Memory B cell (primary cell): ENCODE measurements at places on chromosomes 1 and 21.

DNA sequence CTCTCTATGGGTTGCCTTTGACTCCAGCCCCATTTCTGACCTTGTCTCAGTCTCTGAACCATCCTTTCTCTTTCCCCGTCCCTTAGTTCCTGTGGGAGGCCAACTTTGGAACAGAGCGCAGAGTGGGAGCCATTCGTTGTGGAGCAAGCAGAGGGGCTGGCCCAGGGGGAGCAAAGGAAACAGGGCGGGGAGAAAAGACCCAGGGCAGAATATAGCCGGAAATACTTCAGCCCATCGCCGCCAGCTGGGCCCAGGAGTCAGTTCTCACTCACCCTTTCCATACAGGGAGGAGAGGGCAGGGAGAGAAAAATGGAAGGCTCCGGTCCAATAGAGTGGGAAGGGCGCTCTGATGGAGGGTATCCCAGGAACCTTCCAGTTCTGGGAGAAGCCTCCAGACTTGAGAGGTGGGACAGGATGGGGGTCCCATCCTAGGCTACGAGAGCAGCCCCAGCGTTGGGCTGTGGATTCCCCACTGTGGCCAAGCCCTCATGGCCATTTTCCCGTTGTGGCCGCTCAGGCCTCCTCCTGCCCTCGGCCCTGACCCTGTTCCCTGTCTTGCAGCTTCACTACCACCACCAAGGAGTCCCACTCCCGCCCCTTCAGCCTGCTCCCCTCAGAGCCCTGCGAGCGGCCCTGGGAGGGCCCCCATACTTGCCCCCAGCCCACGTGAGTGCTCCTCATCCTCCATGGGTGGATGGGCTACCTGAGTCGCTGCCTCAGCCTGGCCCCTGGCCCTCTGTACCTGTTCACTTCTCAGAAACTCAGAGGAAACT, 10.9 kb downstream of the PEAR1 start:
- peaks cover 21% of the 10 kb centered on the region for H3K27me3 ChIP-seq
- no peak for DNase-seq
- no peak overlapping the region for H3K4me3 ChIP-seq
- no peak overlapping the region for H3K27ac ChIP-seq
- no peaks in the 10 kb centered on the region for H3K36me3 ChIP-seq

GRCh38 chr1:115980998-115981993, 5.0 kb downstream of the SLC22A15 start:
- peaks cover 32% of the 10 kb centered on the region for H3K4me1 ChIP-seq
- DNase-seq, result peak; percentile 50
- H3K4me3 ChIP-seq, result no peak overlapping the region
- peaks cover 4% of the 10 kb centered on the region for H3K36me3 ChIP-seq
- H3K27me3 ChIP-seq, result no peaks in the 10 kb centered on the region

DNA sequence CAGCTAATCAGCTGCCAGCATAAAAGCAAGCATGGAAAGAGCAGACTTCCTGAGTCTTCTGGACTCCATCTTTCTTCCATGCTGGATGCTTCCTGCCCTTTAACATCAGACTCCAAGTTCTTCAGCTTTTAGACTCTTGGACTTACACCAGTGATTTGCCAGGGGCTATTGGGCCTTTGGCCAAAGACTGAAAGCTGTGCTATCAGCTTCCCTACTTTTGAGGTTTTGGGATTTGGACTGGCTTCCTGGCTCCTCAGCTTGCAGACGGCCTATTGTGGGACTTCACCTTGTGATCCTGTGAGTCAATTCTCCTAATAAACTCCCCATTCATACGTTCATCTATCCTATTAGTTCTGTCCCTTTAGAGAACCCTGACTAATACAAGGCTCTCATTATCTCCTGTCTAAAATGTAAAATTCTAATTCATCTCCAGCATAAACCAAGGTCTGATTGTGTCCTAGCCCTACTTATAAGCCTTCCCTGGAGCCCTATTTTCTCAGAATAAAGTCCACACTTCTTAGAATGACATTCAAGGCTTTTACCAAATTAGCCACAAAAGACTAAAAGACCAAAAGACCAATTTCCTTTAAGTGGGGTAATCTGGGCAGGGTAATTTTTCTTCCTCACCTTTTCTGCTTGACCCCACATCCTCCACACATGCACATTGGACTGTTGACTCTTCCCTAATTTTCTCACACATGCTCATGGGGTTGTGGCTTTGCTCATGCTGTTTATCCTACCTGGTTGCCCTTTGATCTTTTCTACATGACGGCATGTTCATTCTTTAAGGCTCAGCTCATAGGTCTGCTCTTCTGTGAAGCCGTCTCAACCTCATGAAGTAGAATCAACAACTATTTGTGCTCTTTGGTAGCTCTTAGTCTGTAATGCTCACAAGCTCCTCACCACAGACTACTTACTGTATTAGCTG, 18.1 kb upstream of the ENAH start:
- no peak overlapping the region for H3K4me3 ChIP-seq
- peaks cover 5% of the 10 kb centered on the region for H3K4me1 ChIP-seq
- DNase-seq, result no peak
- H3K36me3 ChIP-seq, result no peaks in the 10 kb centered on the region

DNA sequence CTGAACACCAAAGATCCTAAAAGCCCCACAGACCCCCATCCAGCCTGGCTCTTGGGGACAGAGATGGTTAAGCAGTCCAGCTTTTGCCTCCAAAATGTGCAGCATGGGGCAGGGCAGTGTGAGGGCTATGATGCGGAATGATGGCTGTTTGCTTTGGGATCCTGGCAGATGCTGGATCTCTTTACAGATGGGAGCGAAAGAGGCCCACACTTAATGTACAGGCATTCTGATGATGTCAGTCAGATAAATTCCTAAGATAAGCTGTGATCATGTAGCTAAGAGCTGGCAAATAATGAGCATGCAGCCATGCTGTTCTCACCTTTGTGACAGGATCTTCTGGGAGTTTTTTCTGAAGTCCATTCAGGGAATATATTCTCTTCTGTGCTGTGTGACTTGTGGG, 17.6 kb upstream of the KCNQ4 start:
- no peak overlapping the region for H3K27ac ChIP-seq
- peaks cover 44% of the 10 kb centered on the region for H3K36me3 ChIP-seq
- DNase-seq, result no peak
- H3K4me1 ChIP-seq, result peaks cover 21% of the 10 kb centered on the region
- no peaks in the 10 kb centered on the region for H3K27me3 ChIP-seq
- no peak overlapping the region for H3K4me3 ChIP-seq

DNA sequence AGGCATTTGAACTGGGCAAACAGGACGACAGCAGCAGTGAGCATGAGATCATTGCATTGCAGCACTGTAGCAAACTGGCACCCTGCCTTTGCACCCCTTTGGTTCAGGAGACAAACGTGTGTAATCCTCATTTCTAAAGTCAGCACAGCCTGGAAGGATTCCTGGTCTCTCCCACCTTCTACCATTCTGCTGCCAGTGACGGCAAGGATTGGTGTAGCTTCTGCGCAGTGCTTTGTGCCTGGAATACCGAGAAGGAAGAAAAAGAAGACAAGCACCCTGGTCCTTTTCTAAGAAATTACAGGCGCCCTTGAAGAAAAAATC, 805.3 kb downstream of the USP25 start:
- no peaks in the 10 kb centered on the region for H3K36me3 ChIP-seq
- no peak for DNase-seq
- H3K4me3 ChIP-seq, result no peak overlapping the region
- H3K27me3 ChIP-seq, result no peaks in the 10 kb centered on the region

GRCh38 chr1:3548156-3548893, 63.0 kb downstream of the MEGF6 start:
- H3K4me3 ChIP-seq, result no peak overlapping the region
- H3K36me3 ChIP-seq, result no peaks in the 10 kb centered on the region
- no peak overlapping the region for H3K27ac ChIP-seq
- no peaks in the 10 kb centered on the region for H3K4me1 ChIP-seq
- DNase-seq, result no peak
- peaks cover 10% of the 10 kb centered on the region for H3K27me3 ChIP-seq
